ENCODE measurements at places on chromosomes 5 and 9.

DNA sequence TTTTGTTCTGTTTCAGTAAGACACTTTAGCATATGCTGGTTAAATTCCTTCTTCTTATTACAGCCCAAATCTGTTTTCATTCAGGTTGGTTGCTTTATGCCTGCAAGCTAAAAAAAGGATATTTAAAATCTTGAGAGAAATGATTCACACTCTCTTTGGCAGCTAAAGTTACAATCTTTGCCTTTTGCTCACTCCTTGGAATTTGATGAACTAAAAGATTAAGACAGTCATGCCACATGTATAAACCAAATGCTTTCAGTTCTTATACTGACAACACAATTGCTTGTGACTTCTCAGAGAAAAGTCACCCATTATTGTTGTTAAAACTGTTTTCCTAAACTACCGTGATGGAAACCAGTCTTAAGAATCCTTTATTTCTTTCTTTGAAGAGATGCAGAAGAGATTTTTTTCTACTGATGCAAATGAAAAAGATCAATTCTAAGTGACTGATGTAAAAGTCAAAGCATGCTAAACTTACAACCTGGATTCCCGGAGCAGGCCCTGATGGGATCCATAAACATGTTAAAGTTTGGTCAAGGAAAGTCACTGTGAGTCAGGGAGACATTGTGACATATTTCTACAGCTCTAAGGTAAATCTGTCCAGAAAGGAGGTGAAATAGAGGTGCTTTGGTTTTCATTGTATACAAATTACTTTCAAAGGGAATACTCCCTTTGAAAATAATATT is 144.2 kb upstream of the CDH10 start:
- no peak for DNase-seq

- no peak for DNase-seq
These were observed 320.6 kb upstream of the BRINP1 start for GRCh38 chr9:119689879-119690278.

DNA sequence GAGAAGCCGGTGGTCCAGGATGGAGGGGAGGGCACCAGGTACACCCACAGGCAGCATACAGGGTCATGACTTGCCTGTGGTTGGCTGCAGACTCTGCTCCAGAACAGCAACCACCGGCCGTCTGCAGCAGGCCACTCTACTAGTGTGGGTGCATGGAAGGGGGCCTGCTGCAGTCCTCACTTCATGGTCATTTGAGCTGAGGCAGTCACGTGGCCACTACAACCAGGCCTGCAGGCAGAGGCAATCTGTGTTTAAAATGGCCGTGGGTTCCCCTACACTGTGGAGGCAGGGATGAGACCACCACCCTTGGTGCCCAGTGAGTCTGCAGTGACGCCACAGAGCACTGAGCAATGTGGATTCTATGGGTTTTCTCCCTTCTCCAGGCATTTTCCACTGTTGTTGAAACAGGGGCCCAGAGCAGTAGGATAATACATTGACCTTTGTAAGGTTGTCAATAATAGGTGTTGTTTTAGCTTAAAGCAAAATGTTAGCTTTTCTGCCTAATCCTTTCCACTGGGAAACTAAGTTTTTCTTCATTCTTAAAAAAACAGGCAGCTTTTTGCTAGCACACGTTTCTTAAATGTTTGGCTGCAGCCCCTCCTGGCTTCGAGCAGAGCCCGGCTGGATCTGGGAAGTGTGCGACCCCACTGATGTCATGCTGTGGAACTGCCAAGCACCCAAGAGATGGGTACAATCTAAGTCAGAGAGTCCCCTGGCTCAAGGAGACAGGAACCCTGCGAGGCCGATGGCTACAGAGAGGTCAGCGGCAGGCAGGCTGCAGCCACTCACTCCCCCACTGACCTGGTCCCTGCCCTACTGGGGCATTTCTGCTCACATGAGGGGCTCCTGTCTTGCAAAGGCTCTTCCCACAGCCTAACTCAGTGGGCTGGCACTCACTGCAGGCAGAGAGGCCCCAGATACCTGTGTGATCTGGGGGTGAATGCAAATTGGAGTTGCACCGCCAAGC is 21.2 kb downstream of the GADD45G start:
- no peak for DNase-seq

DNA sequence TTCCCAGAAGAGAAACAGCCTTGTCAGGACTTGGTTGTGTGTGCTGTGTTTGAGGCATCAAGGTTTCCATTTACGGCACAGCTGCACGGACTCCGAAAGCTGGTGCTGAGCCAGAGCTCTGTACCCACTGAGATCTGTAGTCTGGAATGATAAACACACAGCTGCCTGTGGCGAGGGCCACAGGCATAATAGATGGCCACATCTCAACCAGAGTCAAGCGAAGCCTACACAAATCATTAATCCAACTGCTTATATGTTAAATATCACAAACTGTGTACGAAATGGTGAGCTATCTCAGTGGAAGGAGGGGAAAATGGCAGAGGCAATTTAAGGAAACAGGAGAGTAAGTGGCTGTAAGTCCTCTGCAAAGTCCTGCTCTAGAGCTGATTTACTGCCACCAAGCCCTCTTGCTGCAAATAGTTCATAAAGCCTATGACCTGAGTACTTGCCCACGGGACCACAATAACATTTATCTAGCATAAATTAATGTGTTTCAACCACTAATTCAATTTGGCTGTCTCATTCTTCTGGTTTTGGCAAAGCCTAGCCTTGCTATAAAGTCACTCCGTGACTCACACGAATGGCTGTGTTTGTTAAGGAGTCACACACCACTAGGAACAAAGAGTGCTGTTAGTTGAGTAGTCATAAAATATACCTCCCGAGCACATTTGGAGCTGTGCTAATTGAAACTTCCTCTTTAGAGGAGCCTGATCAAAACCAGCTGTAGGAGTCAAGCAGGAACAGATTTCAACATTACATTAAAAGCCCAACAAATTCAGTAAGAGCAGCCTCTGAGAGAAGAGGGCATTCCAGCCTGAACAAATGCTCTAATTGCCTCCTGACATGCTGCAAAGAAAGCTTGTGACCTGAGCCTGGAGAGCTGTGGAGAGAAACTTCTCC is 738.6 kb upstream of the ZNF608 start:
- no peak for DNase-seq

GRCh38 chr5:56666901-56667300 is 148.4 kb upstream of the MAP3K1 start:
- DNase-seq: no peak

GRCh38 chr5:177474002-177474476 is 605 bp upstream of the DBN1 start:
- DNase-seq: no peak

- no peak for DNase-seq
These were observed 6.3 kb upstream of the ISCA1 start for GRCh38 chr9:86288499-86289198.

GRCh38 chr5:97991236-97991635 is 782.2 kb upstream of the RGMB start:
- no peak for DNase-seq

DNA sequence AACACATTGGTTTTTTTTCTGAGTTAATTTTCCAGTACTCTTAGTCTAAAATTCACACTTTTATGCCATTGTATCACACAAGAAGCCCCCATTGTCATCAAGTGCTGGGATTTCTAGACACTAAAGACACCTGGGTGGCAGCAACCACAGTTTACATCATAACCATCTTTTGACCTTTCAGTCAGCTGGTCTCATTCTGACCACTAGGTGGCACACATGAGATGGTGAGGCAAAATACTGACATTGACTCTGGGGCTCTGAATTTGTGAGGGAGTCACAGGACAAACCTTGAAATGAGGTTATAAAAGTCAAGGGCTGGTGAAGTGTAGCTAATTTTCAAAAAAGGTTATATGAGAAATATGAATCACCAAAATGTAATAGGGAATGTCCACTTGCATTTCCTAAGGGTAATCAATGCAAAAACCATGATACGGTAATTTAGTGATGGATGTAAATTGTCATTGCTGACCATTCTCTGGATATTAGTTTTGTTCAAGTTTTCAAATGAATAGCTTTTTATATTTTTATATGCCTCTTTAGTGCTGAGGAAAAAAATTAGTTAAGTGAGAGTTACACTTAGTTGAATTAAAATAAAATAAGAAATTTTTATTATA is 229.4 kb downstream of the DMAC1 start:
- peak; percentile 73 for DNase-seq

DNA sequence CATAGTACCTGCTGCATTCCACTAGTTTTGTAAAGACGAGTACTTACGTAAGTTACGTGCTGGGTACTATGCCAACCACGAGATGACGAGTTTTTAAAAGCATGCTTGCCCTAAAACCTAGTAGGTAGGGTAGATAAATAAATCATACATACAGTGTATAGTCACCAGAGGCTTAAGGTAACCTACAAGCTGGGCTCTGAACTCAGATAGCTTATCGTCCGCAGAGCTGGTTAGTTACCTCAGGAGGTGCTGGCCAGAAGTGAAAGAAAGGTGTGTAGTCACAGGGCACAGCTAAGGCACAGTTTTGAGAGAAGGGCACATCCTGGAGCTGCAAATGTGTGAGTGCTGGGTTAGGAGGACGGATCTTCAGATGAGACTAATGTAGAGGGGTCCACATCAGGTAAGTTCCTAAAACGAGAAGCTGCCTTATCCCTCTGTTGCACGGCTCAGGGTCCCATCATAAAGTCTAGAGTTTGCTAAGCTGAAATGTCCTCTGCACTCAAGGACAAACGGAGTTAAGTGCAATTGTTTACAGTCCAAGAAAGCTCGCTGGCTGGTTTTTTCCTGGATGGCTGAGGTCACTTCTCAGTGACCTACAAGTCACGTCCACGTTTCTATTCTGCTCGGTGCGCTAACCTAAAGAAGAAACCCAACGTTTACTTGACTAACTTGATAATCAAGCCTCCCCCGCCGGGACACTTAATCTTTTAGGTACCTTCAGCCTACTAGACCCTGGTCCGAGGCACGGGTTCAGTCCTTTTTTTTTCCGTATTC is 1.1 kb upstream of the SNX24 start:
- peak; percentile 2 for DNase-seq

DNA sequence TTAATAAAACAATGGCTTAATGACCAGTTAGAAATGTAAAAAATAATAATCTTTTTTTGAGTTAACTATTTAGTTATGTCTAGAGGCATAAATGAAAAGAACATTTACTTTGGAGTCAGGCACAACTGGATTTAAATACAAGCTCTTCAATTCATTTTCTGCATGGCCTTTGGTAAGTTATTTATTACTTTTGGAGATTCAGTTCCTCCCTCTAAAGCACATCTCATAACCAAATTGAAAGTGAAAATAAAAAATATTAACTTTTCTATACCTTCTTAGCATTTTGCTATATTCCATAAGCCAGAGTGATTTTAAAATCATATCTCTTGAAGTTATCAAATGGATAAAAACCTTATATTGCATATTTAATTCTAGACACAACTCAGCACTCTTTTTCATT is 434.9 kb upstream of the SMARCA2 start:
- no peak for DNase-seq

DNA sequence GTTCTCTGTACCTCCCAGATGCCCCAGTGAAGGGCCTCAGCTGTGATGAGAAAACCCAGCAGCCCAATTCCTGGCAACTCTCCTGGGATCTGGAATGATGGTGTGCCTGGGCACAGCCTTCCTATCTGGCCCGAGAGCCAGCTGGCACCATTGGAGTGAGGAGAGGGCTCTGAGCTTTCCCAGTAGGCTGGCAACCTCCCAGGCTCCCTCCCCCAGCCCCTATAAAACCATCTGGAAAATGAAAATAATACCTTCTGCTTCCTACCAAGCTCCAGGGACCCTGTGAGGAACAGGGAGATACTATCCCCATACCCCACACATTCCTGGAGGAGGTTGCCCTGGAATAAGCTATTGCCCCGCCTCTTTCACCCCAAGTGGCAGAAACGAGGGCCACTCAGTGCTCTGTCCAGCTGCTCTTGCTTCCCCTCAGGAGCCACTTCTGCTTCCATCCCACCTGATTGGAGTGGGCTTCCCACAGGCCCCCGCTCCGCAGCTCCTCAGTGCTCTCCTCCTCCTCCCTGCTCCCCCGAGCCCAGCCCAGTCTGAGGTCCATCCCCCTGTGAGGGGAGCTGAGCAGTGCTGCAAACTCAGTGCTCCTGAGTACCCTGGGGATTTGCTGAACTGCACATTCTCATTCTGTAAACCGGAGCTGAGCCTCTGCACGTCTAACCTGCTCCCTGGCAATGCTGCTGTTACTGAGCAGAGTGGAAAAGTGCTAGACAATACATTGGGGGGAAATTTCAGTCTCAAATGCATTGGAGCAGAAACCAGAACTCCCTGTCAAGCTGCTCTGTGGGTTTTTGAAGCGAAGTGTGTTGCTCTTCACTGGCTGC is 74.7 kb downstream of the THBS4 start:
- DNase-seq: no peak

- no peak for DNase-seq
These were observed 196.2 kb upstream of the SLC24A2 start for GRCh38 chr9:19985081-19985480.

DNA sequence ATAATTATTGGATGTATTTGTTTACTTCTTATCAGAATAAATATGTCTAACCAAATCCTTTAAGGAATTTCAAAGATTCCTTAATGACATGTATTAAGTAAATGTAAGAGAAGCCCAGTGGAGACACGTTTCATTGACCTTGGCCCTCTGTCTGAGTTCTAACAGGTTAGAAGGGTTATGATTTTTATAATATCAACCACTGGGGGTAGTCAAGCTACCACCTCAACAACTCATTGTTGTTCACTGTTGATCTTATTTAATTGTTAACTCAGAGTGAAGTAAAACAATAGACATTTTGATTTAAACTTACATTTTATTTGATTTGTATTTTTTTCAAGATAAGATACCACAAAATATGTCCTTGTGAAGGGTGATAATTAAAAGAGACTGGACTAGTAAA is 499.2 kb upstream of the COX7C start:
- no peak for DNase-seq

DNA sequence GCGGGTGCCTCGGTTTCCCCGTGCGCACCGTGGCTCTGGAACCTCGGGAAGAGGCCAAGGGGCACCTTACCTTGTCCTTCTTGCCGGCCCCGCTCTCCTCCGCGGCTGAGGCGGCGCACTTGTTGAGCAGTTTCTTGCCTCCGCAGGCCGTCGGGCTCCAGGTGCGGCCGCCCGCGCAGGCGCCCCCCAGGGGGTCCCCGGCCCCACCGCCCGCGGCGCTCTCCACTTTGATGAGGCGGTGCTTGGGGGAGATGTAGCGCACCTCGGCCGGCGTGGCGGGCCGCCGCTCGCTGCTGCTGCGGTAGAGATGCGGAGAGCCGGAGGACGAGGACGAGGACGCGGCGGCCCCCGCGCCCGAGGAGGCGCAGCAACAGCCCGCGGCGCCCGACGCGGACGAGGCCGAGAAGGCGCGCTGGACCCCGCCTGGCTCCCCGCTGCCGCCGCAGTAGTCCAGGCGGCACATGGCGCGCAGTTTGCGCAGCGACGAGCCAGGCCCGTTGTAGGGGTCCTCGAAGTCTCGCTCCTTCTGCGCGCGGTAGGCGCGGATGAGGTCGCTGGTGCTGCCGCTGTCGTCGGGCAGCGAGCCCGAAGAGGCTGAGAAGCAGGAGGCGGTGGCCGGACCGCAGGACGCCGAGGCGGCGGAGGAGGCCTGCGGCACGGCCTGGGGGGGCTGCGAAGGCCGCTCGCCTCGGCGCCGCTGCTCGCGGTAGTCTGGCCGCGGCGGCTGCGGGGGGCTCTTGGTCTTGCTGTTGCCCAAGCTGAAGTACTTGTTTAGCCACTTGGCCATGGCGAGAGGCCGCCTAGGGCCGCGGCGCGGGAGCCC is 957 bp downstream of the SHB start:
- peak; percentile 32 for DNase-seq

Data from stimulated activated CD4-positive, alpha-beta T cell treated with anti-CD3 and anti-CD28 coated beads, Interleukin-15, amount 100 ng/mL, for 24 hours (primary cell).